ENCODE measurements at places on chromosomes 11 and 22. TPM values are rescaled to one million over a fixed set of nuclear protein-coding genes. Genes with fewer than 3 reads are reported as not detected.

DNA sequence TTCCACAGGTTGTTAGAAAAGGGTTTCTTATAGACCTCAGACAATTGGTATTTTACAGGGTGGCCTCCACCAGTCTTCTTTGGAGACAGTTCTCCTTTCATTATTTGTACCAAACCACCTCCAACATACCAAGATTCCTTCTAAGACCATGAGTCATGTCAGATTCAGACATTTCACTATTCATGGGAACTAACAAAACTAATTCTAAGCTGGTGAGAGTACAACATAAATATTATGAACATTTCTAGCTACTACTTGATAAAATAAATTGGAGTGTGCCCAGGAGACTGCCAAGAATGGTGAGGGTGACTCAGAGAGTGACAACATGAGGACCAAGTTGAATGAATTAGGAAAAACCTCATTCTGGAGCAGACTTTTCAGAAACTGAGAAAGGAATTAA lies 494.6 kb upstream of the LRRC4C start:
- peak; percentile 1 for DNase-seq

- no peak for DNase-seq
Observed at GRCh38 chr22:29311464-29312217, 3.9 kb downstream of the RASL10A start.

The NCAPH2 gene
- 133 TPM for total RNA-seq

The SCN4B gene
- 0.38 TPM for total RNA-seq

The CRYBA4 gene
- not detected for total RNA-seq
